Stimulated activated CD8-positive, alpha-beta memory T cell treated with anti-CD3 and anti-CD28 coated beads, Interleukin-4, amount 100 ng/mL, for 24 hours (primary cell): ENCODE measurements at places on chromosomes 1 and 21.

GRCh38 chr1:39173119-39173994, 31.1 kb upstream of the MACF1 start:
- no peak for DNase-seq

DNA sequence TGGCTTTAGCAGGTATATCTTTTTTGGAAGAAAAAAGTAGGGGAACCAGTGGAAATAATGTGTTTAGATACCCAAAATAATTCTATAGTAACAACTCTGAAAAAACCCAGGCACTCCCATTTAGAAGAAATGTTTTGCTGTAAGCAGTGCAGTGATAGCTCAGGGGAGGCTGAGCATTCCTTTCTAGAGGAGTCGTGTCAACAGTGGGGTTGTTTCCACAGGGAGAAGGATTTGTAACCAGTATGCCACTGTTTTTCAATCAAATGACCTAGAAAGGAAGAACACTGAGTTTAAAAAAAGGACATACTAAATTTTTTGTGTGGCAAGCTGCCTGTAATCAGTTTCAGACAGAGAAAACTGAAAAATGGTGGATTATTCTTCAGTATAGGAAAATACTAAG, 2.4 kb downstream of the PGD start:
- DNase-seq, result no peak

GRCh38 chr1:222794656-222795474, 20.0 kb upstream of the DISP1 start:
- no peak for DNase-seq

DNA sequence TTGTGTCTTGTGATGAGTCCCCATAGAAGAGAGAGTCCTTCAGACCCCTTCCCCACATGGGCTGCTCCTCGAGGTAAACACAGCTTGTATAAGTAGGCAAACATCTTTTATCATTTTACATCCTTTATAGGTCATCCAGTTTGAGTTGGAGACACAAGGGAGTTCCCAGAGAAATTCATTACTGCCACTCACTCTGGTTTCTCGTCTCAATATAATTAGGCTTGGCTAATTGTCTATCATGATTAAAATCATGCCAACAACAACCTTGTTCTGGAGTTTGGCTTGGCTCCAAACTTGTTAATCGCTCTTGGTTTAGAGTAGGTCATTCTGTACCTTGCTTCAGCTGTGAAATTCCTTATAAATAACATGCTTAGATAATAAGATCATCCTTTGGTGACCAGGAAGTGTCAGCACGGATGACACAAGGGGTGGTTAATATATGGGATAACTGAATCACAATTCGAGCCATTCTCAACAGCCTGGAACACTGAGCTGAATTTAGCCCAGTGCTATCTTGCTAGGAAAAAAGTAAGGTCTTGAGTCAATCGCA, 70.7 kb upstream of the DAB1 start:
- DNase-seq, result no peak

GRCh38 chr1:89350298-89350697, 13.6 kb upstream of the GBP6 start:
- DNase-seq, result no peak

DNA sequence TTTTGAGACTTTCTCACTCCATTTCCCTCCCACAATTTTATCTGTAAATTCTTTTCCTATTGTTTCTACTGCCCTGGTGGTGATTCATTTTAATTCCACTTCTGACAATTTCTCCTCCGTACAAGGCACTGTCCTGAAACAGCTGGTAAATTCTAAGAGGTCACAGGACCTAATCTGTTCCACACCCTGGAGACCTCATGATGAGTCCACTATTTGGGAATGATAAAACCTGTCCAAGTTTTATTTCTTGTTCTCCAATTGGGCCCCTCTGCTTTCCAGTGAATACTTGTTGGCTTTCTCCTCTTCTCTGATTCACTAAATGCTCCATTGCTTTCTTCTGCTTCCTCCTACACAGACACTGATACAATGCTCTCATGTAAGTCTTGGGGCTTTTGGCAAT, 343.1 kb upstream of the DUSP10 start:
- DNase-seq, result no peak

DNA sequence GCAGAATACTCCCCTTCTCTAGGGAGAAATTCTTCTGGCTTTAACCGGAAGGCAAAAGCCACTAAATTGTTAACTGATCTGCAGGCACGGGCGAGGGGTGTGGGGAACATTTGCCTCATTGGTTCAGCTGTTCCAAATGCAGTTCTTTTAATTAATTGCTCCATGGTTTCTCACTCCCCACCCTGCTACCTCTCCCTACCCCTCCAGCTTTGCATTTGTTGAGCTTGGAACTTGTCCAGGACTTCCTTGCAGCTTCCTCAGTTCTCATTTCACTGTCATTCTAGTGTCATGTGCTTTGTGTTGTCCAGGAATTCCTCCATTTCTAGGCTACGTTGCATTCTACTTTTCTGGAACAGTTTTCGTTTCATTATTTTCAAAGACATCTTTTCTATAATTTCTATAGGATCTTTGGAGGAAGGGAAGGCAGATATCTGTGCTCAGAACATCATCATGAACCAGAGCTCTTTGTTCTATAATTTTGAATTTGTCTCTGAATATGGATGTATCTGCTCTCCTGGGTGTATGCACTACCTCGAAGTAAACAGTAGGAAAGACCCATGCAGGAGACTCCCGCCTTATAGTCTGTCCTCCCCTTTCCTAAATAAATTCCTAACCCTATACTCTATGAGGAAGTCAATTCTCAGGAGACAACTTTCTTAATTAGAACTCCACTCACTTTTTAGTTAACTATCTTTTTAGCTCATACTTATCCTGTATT, 132.4 kb upstream of the LMO4 start:
- DNase-seq, result no peak

GRCh38 chr1:214454569-214455396, 96.6 kb downstream of the PTPN14 start:
- no peak for DNase-seq

DNA sequence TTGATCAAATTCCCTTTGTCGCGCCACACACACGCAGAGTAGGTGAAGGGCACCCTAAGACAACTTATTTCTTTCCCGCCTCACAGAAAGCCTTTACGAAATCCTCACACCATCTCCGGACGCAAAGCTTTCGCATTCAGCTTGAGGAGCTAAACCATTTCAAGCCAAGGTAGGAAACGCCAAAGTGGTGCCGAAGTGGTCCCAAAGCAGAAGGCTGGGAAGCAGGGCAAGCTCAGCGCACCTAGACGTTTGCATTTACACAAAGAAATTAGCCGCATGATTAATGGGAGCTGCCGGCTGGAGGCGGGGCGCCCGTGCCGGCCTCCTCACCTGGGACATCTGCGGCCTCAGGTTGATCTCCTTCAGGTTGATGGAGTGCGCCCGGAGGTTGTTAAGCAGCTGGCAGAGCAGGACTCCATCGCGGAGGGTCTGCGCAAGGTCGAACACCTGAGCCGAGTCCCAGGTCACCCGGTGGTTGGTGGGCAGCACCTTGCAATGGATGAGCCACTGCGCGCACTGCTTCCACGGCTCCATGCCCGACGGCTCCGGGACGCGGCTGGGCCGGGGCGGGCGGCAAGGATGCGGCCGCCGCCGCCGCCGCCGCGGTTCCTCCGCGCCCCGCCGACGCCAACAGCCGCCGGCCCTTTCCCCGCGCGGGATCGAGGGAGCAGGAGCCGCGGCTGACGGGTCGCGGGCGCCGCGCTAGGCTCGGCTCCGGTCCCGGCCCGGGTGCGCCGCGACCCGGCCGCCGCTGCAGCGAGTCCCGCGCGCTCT, 457 bp downstream of the VAV3 start:
- no peak for DNase-seq

DNA sequence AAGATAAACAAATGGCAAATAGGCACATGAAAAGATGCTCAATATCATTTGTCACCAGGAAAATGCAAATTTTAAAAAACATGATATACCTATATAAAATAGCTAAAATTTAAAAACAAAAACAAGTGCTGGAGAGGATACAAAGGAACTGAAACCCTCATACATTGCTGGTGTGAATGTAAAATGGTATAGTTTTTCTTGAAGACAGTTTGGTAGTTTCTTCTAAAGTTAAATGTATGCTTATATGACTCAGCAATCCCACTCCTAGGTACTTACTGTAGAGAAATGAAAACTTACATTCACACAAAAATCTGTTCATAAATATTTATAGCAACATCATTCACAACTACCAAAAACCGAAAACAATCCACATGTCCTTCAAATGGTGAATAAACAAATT, 11.2 kb downstream of the TAF12 start:
- no peak for DNase-seq

GRCh38 chr1:23799570-23800399, 769 bp downstream of the GALE start:
- DNase-seq, result no peak

DNA sequence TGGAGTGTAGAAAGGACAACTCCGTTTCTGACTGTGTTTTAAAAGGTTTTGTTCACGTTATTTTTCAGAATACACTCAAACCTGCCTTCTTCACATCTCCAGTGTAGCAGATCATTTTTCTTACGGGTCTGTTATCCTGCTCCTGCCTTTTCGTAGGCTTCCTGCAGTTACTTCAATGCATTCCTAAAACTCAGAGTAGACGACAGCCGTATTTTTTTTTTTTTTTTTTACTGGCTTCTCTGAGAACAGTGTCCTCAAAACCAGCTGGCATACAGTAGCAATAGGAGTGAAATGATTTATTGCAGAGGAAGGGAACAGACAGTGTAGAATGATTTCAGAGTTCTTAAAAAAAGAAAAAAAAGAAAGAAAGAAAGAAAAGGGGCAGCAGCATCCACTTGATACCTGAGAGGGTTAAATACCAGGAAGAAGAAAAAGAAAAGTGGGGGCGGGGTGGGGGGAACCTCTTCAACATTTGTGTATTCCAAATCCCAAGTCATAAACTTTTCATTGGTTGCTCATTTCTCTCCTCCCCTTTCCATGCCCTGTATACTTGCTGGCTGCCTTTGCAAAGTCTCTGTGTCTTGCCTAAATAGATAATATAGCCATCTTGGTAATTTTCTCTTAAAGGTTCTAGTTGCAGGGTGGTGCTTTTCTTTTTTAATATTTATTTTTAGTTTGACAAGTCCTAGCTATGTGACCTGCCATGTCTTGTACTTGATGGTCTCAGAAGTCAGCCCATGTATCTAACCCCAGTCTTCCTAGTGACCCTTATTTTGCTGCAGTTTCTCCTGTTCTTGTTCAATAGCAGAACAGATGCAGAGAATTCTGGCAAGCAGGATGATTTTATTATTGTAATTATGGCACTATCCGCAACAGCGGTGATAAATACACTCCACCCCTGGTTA, 2.8 kb downstream of the TGFB2 start:
- no peak for DNase-seq

DNA sequence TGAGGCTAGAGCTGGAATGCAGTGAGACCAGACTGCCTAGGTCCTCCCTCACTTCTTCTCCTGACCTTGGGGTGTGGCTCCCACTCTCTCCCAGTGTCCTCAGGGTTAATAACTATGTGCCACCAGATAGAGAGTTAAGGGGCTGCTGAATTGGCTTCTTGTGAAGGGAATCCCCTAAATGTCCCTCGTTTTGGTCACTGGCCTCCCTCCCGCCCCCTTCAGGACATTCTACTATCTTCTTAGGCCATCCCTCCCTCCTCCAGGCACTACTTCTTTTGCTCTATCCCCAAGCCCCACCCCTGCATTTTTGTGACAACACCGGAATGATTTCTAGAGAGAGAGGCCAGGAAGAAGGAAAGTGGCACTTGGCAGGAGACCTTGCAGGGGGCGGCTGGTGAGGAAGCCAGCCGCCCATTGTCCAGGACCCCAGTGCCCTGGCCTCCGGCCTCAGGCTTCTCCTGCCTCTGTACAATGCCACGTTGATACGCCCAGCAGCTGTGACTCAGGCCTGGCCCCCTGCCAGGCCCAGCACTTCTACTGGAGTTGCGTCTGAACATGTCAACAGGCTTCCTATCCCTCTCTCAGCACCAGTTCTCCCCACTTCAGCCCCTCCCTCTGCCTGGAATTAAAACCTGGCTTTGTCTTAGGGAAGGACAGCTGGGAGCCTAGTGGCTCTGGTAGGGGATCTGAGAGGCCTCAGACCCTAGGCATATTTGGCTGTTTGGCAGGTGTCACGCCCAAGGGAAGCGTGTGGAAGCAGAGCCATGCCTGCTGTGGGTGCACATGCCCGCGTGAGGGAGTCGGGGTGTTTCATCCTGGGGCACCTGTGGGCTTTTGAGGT, 9.1 kb downstream of the LMNA start:
- peak; percentile 47 for DNase-seq

- no peak for DNase-seq
Observed at GRCh38 chr1:188937965-188938551, 1539.6 kb downstream of the BRINP3 start.

GRCh38 chr1:31487143-31487542, 74.1 kb downstream of the SERINC2 start:
- DNase-seq, result no peak

- DNase-seq, result no peak
Observed at GRCh38 chr1:53069663-53070327, 7.8 kb downstream of the PODN start.

- DNase-seq, result no peak
Observed at GRCh38 chr1:5954964-5955363, 37.3 kb downstream of the NPHP4 start.

DNA sequence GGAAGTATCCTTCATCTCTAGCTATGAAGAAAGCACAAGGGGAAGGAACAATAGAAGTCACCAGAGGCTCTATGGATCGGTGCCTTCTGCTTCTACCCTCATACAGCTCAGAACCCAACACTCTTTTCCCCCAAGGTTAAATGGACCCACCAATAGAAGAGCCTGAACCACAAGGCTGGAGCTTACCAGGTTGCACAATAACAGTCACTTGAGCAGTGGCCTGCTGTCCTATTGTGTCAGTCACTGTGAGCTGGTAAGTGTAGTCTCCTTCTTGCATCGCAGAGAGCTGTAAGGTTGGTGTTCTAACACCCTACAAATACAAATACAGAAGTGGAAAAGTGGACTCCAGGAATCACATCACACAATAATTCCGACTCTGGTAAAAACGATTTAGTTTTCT, 103.0 kb downstream of the KIAA0319L start:
- DNase-seq, result no peak

DNA sequence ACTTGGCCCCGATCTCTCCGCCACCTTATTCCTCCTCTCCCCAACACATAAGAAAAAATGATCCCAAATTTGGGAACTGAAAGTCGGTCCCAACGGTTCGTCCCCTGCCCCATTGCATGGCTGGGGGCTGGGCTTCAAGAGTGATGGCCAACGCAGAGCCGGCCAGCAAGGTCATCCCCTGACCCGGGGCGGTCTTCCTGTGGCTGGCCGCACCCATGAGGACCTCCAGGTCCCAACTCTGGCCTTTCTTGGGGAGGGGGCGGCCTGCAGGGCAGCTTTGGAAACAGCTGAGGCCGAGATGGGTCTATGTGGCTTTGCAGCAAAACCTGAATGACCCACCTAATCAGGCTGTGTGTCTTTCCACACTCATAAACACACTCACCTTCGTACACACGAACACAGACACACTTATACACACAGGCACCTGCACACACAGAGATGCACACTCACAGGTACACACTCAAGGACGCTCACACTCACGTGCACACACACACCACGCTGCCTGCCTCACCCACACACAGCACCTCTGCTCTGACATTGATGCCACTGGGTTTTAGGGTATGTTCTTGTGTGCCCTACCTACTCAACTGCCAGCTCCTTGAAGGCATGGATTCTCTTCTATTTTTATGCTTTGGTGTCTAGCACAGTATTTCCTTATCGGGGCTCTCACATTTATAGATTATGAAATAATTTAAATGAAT, 562 bp downstream of the DYNLT5 start:
- DNase-seq, result no peak

GRCh38 chr1:234612352-234613127, 2.6 kb upstream of the IRF2BP2 start:
- peak; percentile 32 for DNase-seq

- no peak for DNase-seq
Observed at GRCh38 chr1:149967041-149967440, 30.4 kb upstream of the MTMR11 start.

GRCh38 chr1:23020706-23021405, 1.6 kb downstream of the KDM1A start:
- DNase-seq, result no peak
